SJCRH30 (cell line): ENCODE measurements at places on chromosomes 3 and 15. TPM values are rescaled to one million over a fixed set of nuclear protein-coding genes. Genes with fewer than 3 reads are reported as not detected.

DNA sequence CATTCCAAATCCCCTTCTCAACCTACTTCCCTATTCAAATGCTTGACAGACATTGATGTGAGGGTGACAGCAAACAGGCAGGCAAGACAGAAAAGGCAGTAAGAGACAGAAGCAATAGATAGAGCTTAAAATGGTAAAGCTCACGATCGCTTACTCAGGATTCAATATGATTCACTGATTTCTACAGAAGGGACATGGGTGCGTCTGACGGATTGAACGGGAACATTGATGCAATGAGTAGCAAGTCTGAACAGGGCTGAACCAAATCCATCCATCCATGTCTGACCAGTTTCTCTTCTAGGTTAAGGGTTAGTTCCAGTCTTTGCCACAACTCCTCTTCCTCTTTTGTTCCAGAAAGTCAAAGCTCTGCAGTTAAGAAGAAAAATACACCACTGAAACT lies 35.1 kb downstream of the P2RY1 start:
- no peak for DNase-seq
- no peak overlapping the region for H3K4me3 ChIP-seq
- H3K36me3 ChIP-seq = no peaks in the 10 kb centered on the region
- H3K4me1 ChIP-seq = no peaks in the 10 kb centered on the region

DNA sequence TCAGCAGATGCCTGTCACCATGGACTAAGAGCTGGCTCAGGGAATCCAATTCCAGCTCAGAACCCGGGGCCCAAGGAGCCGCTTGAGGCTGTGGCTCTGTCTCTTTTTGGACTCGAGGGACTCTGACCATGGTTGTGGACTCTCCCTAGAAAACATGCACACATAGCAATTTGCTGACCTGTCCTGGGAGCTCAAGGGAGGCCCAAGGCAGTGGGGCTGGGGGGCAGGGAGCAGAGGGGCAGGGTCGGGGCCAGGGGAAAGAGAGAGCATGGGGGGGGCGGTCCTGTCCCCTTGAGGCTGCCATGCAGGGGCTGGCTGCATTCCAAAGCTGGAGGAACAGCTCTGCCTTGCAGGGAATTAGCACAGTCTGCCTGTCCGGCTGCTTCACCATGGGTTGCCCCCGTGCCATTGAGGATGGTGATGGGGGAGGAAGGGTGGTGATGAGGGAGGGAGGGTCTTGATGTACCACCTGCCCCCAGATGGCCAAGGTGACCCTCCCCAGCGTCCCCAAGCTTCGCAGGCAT lies 190.1 kb downstream of the GOLGA6L6 start:
- H3K36me3 ChIP-seq = no peaks in the 10 kb centered on the region
- H3K4me3 ChIP-seq = no peak overlapping the region
- H3K27me3 ChIP-seq = peaks cover 17% of the 10 kb centered on the region

DNA sequence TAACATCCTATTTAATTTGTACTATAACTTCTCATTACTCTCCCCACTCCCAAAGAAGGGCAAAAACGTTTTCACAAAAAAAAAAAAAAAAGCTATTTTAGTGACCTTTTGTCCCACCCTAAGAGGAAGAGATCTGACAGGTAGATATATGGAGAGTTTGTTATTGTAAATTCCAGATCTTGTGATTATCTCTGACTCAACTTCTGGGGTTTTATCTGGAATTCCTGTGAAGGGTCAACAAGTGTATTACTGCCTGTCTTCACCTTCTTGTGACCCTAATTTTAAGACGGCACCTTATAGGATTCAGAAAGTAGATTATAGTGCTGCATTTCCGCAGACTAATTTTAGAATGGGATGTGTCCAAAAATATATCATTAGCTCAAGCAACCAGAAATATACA lies 205.9 kb upstream of the CDIN1 start:
- no peak overlapping the region for H3K4me3 ChIP-seq
- no peaks in the 10 kb centered on the region for H3K27me3 ChIP-seq
- H3K36me3 ChIP-seq = no peaks in the 10 kb centered on the region
- no peaks in the 10 kb centered on the region for H3K4me1 ChIP-seq
- DNase-seq = no peak

- H3K36me3 ChIP-seq = no peaks in the 10 kb centered on the region
- H3K4me3 ChIP-seq = no peak overlapping the region
- H3K27ac ChIP-seq = no peak overlapping the region
- no peaks in the 10 kb centered on the region for H3K4me1 ChIP-seq
- no peak for DNase-seq
- no peaks in the 10 kb centered on the region for H3K27me3 ChIP-seq
Observed at GRCh38 chr15:29141308-29142128, 128.1 kb downstream of the NSMCE3 start.

DNA sequence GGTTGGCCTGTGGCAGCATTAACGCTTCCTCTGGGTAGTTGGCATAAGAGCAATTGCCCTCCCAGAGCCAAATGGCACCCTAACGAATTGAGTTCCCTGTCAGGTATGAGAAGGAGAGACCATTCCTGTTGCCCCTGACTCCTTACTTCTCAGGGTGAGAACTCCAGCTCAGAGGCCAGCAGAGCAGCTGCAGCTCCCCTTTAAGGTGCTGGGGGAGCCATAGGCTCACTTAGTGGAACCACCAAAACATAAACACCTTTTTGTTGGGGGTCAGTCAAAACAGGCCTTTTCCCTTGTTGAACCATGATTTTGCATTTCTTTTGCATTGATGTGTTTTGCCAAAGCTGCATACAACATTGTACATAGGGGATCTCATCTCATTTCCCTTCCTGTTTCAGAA lies 28.1 kb upstream of the LHFPL4 start:
- H3K4me1 ChIP-seq = no peaks in the 10 kb centered on the region
- no peaks in the 10 kb centered on the region for H3K36me3 ChIP-seq
- no peaks in the 10 kb centered on the region for H3K27me3 ChIP-seq
- DNase-seq = no peak

- H3K36me3 ChIP-seq = no peaks in the 10 kb centered on the region
- DNase-seq = peak; percentile 34
- H3K4me3 ChIP-seq = no peak overlapping the region
- H3K4me1 ChIP-seq = peaks cover 32% of the 10 kb centered on the region
- peak overlapping the region; percentile 87 for H3K27ac ChIP-seq
- no peaks in the 10 kb centered on the region for H3K27me3 ChIP-seq
Observed at GRCh38 chr15:98728082-98728810, 79.9 kb downstream of the IGF1R start.

GRCh38 chr3:169980055-169980454 lies 13.4 kb downstream of the SEC62 start:
- H3K4me1 ChIP-seq = no peaks in the 10 kb centered on the region
- peaks cover 91% of the 10 kb centered on the region for H3K36me3 ChIP-seq
- no peaks in the 10 kb centered on the region for H3K27me3 ChIP-seq

- peaks cover 17% of the 10 kb centered on the region for H3K4me1 ChIP-seq
- no peak overlapping the region for H3K27ac ChIP-seq
- H3K27me3 ChIP-seq = no peaks in the 10 kb centered on the region
- no peak overlapping the region for H3K4me3 ChIP-seq
- DNase-seq = no peak
- no peaks in the 10 kb centered on the region for H3K36me3 ChIP-seq
Observed at GRCh38 chr3:16374047-16374934, 109.3 kb downstream of the OXNAD1 start.

- no peak overlapping the region for H3K4me3 ChIP-seq
- no peaks in the 10 kb centered on the region for H3K4me1 ChIP-seq
- peak; percentile 2 for DNase-seq
- no peak overlapping the region for H3K27ac ChIP-seq
Observed at GRCh38 chr15:47027322-47027946, 689.9 kb upstream of the SEMA6D start.

DNA sequence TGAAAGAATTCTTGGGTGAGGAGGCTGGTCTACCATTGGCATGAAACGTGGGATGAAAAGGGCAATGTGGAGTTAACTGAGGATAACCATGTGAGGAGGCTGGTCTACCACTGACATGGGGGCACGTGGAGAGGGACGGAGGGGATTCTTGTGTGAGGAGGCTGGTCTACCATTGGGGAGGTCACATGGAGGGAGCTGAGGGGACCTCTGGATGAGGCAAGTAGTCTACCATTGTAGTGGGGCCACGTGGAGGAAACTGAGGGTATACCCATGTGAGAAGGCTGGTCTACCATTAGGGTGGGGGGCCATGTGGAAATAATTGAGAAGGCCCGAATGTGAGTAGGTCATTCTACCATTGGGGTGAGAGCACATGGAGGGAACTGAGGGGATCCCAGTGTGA lies 154.1 kb downstream of the FBLN2 start:
- H3K4me1 ChIP-seq = no peaks in the 10 kb centered on the region
- no peak overlapping the region for H3K4me3 ChIP-seq
- DNase-seq = no peak
- H3K27ac ChIP-seq = no peak overlapping the region
- peaks cover 3% of the 10 kb centered on the region; the same call in 1 of the 2 replicates for H3K27me3 ChIP-seq

- no peak overlapping the region for H3K4me3 ChIP-seq
- no peak for DNase-seq
- no peaks in the 10 kb centered on the region for H3K36me3 ChIP-seq
- no peaks in the 10 kb centered on the region for H3K4me1 ChIP-seq
Observed at GRCh38 chr3:36907911-36908646, 36.8 kb downstream of the TRANK1 start.

- no peaks in the 10 kb centered on the region for H3K27me3 ChIP-seq
- no peak overlapping the region for H3K27ac ChIP-seq
- peaks cover 2% of the 10 kb centered on the region; the same call in 1 of the 2 replicates for H3K36me3 ChIP-seq
- H3K4me1 ChIP-seq = peaks cover 3% of the 10 kb centered on the region; the same call in 1 of the 2 replicates
- no peak overlapping the region for H3K4me3 ChIP-seq
- no peak for DNase-seq
Observed at GRCh38 chr3:15096046-15096445, 2.9 kb downstream of the RBSN start.

GRCh38 chr3:160981217-160981938 lies 123.8 kb downstream of the B3GALNT1 start:
- no peak for DNase-seq
- H3K27me3 ChIP-seq = no peaks in the 10 kb centered on the region
- H3K4me1 ChIP-seq = no peaks in the 10 kb centered on the region
- no peak overlapping the region for H3K4me3 ChIP-seq
- H3K27ac ChIP-seq = no peak overlapping the region

GRCh38 chr15:35507932-35508638 lies 37.9 kb downstream of the DPH6 start:
- no peak overlapping the region for H3K27ac ChIP-seq
- no peak overlapping the region for H3K4me3 ChIP-seq
- no peaks in the 10 kb centered on the region for H3K36me3 ChIP-seq
- H3K4me1 ChIP-seq = peaks cover 13% of the 10 kb centered on the region
- no peaks in the 10 kb centered on the region for H3K27me3 ChIP-seq
- no peak for DNase-seq

GRCh38 chr15:90787881-90788280 lies 70.7 kb downstream of the BLM start:
- no peaks in the 10 kb centered on the region for H3K27me3 ChIP-seq
- no peak overlapping the region for H3K27ac ChIP-seq
- H3K36me3 ChIP-seq = peaks cover 47% of the 10 kb centered on the region
- no peak overlapping the region for H3K4me3 ChIP-seq

GRCh38 chr3:6935970-6936369 lies 75.1 kb downstream of the GRM7 start:
- peak; percentile 0 for DNase-seq
- H3K27me3 ChIP-seq = no peaks in the 10 kb centered on the region
- H3K4me3 ChIP-seq = no peak overlapping the region
- H3K27ac ChIP-seq = no peak overlapping the region

DNA sequence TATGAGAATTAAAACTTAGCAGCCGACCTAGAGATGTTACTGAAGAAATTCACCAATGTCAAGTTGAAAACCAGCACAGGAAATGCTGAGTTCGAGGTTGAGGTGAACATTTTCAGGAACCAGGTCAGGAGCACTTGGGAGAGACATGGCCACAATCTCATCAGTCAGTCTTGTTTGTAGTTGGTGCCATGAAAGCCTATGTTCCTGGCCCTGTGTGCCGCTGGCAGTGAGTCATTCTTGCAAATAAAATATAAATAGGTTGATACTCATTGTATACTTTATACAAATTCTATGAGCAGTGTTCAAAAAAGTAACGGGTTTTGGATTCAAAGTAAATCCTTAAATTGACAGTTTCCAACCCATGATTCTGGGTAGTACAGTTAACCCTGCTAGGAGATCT lies 1.5 kb upstream of the FSIP1 start:
- H3K27ac ChIP-seq = no peak overlapping the region
- no peaks in the 10 kb centered on the region for H3K36me3 ChIP-seq
- H3K4me1 ChIP-seq = peaks cover 25% of the 10 kb centered on the region

DNA sequence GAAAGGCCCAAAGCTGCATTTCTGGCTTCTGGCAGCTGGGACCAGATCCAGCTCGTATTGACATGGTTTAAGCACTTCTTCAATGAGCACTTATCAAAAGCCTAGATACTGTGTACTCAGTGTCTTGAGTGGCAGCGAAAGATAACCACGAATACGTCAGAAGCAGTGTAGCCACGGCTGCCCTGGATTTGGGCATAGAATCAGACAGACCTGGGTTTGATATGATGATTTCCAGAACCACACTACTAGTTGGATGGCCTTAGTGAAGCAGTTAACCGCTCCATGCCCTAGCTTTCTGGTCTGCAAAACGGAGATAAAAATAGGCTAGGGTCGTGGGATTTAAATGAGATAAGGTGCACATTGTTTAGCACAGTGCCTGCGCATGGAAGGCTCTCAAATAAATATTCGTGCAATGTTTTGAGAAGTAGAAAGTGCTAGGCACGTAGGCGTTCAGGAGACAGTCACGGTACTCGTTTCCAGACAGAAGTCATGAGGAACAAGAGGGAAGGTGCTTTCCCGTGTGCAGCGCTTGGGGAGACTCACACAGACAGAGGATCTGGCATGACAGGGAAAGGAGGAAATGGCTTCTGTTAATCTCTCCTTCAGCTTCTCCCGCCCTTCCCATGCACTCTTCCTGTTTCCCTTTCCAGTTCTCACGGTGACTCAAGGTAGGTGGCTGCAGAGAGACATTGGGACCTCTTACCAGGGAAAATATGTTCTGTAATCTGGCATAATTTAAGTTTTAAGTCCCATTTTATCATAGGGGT lies 70.3 kb downstream of the CCNL1 start:
- H3K4me1 ChIP-seq = peaks cover 14% of the 10 kb centered on the region
- peak overlapping the region; percentile 92 for H3K27ac ChIP-seq
- H3K36me3 ChIP-seq = no peaks in the 10 kb centered on the region
- peak; percentile 30 for DNase-seq
- peak overlapping the region; percentile 62 for H3K4me3 ChIP-seq
- no peaks in the 10 kb centered on the region for H3K27me3 ChIP-seq

GRCh38 chr15:70200511-70201424 lies 103.1 kb upstream of the TLE3 start:
- no peak for DNase-seq
- H3K27ac ChIP-seq = no peak overlapping the region
- H3K4me3 ChIP-seq = no peak overlapping the region

GRCh38 chr3:14520967-14521366 lies 19.2 kb downstream of the GRIP2 start:
- no peak overlapping the region for H3K27ac ChIP-seq
- H3K27me3 ChIP-seq = peaks cover 6% of the 10 kb centered on the region
- H3K4me1 ChIP-seq = no peaks in the 10 kb centered on the region; the same call in 1 of the 2 replicates
- no peak for DNase-seq
- H3K36me3 ChIP-seq = no peaks in the 10 kb centered on the region

- no peaks in the 10 kb centered on the region for H3K36me3 ChIP-seq
- no peak for DNase-seq
- H3K4me1 ChIP-seq = no peaks in the 10 kb centered on the region
Observed at GRCh38 chr3:71025010-71025409, 558.5 kb downstream of the FOXP1 start.

EFL1 gene
- total RNA-seq = 25.6 and 26.2 TPM in 2 replicates

RASGRF1 gene
- 0.43 and 1.1 TPM in 2 replicates for total RNA-seq

RAB6B gene
- 0.58 and 1.4 TPM in 2 replicates for total RNA-seq

GOLGA8Q gene
- total RNA-seq = 0.18 TPM in 1 of 2 replicates, not detected in the other

CSPG4 gene
- total RNA-seq = 10.4 and 11.1 TPM in 2 replicates

TMIE gene
- 0.08 and 0.10 TPM in 2 replicates for total RNA-seq

SLC28A1 gene
- total RNA-seq = not detected in 2 replicates

LRRC31 gene
- total RNA-seq = not detected in 2 replicates

ATP13A4 gene
- 0.18 and 0.49 TPM in 2 replicates for total RNA-seq

CIB2 gene
- 0.59 and 2.8 TPM in 2 replicates for total RNA-seq

ECE2 gene
- 0.08 TPM in 1 of 2 replicates, not detected in the other for total RNA-seq

PRR20G gene
- not detected in 2 replicates for total RNA-seq

SPTSSB gene
- 0.12 and 0.18 TPM in 2 replicates for total RNA-seq
